ENCODE measurements at places on chromosomes 7 and 10.

- no peaks in the 10 kb centered on the region for H3K27me3 ChIP-seq
- no peaks in the 10 kb centered on the region for H3K4me1 ChIP-seq
These were observed 47.8 kb downstream of the SHH start for GRCh38 chr7:155764438-155764793.

DNA sequence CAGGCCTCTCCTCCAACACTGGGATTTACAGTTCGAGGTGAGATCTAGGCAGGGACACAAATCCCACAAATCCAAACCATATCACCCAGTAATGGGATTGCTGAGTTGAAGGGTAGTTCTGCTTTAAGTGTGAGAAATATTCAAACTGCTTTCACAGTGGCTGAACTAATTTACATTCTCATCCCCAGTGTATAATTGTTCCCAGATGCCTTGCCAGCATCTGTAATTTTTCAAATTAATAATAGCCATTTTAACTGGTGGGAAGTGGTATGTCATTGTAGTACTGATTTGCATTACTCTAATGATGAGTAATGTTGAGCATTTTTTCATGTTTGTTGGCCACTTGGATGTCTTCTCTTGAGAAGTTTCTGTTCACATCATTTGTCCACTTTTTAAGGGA is 592.8 kb upstream of the GRM3 start:
- H3K4me3 ChIP-seq = no peak overlapping the region
- no peak overlapping the region for H3K27ac ChIP-seq
- no peaks in the 10 kb centered on the region for H3K27me3 ChIP-seq
- no peaks in the 10 kb centered on the region for H3K4me1 ChIP-seq

DNA sequence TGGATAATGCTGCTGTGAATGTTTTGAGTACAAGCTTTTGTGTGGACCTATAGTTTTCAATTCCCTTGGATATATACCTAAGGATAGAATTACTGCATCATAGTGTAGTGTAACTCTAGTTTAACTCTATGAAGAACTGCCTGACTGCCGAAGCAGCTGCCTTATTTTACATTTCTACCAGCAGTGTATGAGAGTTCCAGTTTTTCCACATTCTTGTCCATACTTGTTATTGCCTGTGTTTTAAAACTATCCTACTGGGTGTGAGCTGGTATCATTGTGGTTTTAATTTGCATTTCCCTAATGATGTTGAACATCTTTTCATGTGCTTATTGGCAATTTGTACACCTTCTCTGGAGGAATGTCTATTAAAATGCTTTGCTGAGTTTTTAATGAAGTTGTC is 15.7 kb downstream of the SEPTIN7 start:
- H3K4me1 ChIP-seq = no peaks in the 10 kb centered on the region
- DNase-seq = no peak

GRCh38 chr10:87596351-87596750 is 63.3 kb upstream of the PAPSS2 start:
- H3K27me3 ChIP-seq = no peaks in the 10 kb centered on the region
- no peak overlapping the region for H3K27ac ChIP-seq
- peaks cover 3% of the 10 kb centered on the region for H3K4me1 ChIP-seq
- no peak overlapping the region for H3K4me3 ChIP-seq
- H3K36me3 ChIP-seq = no peaks in the 10 kb centered on the region

- no peak overlapping the region for H3K27ac ChIP-seq
- H3K36me3 ChIP-seq = peaks cover 18% of the 10 kb centered on the region
- H3K27me3 ChIP-seq = no peaks in the 10 kb centered on the region
- no peak for DNase-seq
- no peaks in the 10 kb centered on the region for H3K4me1 ChIP-seq
These were observed 90.8 kb downstream of the NRF1 start for GRCh38 chr7:129702316-129702715.

DNA sequence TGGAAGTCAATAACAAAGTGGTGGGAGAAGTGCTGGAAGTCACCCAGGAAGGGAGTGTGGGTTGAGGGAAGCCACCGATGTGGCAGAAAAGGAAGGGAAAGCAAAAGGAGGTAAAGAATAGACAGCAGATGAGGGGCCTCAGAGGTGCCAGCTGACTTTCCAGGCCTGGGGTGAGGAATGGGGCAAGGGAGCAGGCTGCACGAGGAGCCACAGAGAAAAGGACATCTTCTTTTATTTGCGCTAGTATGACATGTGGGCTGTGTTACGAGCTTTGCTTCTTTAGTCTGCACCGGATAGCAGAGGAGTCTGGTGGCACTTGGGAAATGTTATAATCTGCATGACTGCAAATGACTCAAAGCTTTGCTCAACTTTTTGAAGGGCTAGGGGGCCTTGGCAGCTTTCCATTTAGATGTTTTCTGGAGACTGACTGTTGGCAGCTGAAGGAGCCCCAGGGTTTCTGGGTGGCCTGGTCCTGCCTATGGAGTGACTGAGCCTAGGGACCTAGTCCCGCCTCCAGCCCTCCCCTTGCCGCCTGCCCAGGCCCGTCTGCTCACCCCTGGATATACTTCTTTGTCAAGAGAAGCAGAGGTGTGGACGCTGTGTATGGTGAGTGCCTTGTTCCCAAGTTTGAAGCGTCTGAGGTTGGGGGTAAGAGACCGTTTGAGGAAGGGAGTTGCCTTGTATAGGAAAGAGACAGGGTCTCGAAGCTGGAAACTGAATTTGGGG is 5.1 kb downstream of the PRXL2A start:
- peaks cover 7% of the 10 kb centered on the region for H3K36me3 ChIP-seq
- DNase-seq = no peak
- no peak overlapping the region for H3K4me3 ChIP-seq
- H3K27ac ChIP-seq = no peak overlapping the region
- H3K27me3 ChIP-seq = no peaks in the 10 kb centered on the region

- H3K4me1 ChIP-seq = no peaks in the 10 kb centered on the region
- DNase-seq = no peak
- no peaks in the 10 kb centered on the region for H3K27me3 ChIP-seq
- no peak overlapping the region for H3K4me3 ChIP-seq
- H3K27ac ChIP-seq = no peak overlapping the region
These were observed 100.3 kb upstream of the ANK3 start for GRCh38 chr10:60490013-60490412.

Data from endodermal cell (in vitro differentiated cells).